ENCODE measurements at places on chromosomes 12 and 14.

- no peak for DNase-seq
These were observed 18.6 kb downstream of the CSRP2 start for GRCh38 chr12:76860256-76860655.

DNA sequence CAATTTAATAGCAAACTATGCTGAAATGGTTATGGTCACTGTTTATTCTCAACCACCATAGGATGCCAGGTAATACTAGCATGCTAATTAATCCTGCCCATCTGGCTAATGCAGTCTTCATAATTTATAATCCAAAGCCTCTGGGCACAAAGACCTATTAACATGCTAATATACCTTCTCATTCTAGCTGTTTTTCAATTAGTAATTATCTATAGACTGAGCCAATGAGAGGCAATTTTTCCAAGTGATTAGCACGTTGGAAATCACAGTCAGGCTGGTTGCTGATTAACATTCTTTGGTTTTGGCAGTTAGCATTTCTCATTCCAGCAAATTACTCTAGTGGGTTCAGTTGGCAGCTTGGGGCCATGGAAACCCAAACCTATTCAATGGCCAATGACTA, 357.2 kb downstream of the SEC23A start:
- no peak for DNase-seq

- no peak for DNase-seq
These were observed 31.7 kb downstream of the TNFAIP2 start for GRCh38 chr14:103155010-103155409.

GRCh38 chr14:59688224-59689170, 111.9 kb upstream of the CCDC175 start:
- no peak for DNase-seq

DNA sequence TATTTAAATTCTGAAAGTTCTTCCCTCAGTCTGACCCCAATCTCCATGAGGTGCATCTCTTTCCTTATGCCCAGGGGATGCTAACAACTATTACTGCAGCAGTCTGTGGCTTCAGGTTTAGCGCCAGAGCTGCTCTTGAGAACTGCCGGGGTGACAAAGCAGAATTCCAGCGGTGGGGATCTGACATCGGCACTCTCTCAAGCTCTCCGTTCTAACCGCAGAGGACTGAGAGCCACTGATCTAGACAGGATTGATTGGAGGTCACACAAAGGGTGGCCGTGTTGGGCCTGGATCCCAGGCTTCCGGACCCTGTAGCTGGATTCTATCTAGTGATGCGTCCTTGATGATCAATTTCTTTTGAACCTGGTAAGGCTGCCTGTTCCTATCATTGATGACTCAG, 155.6 kb upstream of the TMEM132C start:
- no peak for DNase-seq

- DNase-seq = no peak
These were observed 7.4 kb downstream of the SMAGP start for GRCh38 chr12:51262758-51263177.

- DNase-seq = no peak
These were observed 31.8 kb upstream of the RAD51AP1 start for GRCh38 chr12:4506870-4507269.

GRCh38 chr12:1189163-1189562, 198.1 kb downstream of the ERC1 start:
- DNase-seq = no peak

- no peak for DNase-seq
These were observed at the start of gene IKZF4 for GRCh38 chr12:56020423-56021184. TSS of gene IKZF4 (plus strand) at chr12:56021043. CDS start at chr12:56021494, 451 bp downstream.

- no peak for DNase-seq
These were observed 12.5 kb upstream of the TNFAIP2 start for GRCh38 chr14:103110681-103111231.

GRCh38 chr12:48980389-48980952, 2.3 kb downstream of the WNT1 start:
- no peak for DNase-seq

DNA sequence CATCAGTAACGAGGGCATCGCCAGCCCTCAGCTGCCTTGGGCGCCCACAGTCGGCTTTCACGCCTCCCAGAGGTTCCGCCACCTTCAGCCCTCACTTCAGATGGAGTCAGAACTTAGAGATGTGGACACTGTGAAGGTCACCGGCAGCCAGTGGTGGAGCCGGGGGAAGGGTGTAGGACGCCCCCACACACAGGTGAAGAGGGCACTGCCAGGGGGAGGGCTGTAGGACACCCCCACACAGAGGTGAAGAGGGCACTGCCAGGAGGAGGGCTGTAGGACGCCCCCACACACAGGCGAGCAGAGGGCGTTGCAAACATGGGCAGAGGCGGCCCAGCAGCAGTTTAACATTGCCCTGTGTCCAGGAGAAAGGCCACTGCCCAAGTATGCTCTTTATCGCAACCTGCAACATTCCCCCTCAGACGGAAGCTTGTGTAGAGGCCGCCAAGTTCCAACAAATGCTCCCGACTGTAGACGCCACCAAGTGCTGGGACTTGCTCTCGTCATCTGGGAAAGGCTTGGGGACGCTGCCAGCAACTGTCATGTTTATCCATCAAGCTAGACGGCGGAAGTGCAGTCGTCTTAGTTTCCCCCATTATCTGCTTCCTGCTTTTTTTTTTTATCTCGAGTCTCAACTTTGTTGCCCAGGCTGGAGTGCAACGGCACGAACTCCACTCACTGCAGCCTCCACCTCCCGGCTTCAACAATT, 4.9 kb upstream of the ANKLE2 start:
- DNase-seq = no peak

DNA sequence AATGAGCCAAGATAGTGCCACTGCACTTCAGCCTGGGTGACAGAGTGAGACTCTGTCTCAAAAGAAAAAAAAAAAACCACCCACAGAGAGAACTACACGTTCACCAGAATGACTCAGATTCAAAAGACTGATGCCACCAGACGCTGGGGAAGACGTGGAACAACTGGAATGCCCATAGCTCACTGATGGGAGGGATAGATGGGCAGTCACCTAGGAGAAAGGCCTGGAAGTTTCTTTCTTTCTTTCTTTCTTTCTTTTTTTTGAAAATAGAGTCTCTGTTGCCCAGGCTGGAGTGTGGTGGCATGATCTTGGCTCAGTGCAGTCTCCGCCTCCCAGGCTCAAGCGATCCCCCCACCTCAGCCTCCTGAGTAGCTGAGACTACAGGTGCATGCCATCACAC, 10.0 kb upstream of the KLC1 start:
- DNase-seq = no peak

GRCh38 chr14:28626780-28627179, 139.8 kb upstream of the FOXG1 start:
- no peak for DNase-seq

DNA sequence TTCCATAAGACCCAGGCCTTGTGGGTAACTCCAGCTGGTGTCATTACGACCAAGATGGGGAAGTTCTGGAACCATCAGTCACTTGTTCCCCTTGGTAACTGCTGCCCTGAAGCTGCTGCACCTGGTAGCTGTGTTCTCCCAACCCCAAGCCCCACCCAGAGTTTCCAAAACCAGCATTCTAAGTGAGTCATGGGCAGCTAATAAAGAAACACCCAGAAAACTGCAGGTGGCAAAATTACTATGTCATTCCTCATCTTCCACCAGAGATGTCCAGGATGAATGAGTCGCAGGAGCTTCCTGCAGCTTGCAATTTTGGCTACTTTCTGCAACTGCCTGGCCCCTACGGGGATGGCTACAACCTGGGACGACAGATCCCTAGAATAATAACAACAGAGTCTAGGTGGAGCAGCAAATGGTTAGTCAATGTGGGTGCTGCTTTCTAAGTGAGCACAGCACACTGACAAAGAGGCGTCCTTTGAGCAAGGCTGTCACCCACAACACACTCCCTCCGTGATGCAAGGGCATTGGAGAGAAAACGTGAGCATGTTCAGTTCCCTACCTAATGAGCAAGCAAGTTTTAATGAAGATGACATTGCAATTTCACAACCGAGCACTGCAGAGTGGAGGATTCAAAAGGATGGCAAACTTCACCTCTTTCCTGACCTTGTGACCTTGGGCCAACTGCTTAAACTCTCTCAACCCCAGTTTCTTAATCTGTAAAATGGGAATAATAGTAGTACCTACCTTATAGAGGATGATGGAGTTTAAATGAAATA, 301.4 kb upstream of the NOS1 start:
- DNase-seq = no peak

DNA sequence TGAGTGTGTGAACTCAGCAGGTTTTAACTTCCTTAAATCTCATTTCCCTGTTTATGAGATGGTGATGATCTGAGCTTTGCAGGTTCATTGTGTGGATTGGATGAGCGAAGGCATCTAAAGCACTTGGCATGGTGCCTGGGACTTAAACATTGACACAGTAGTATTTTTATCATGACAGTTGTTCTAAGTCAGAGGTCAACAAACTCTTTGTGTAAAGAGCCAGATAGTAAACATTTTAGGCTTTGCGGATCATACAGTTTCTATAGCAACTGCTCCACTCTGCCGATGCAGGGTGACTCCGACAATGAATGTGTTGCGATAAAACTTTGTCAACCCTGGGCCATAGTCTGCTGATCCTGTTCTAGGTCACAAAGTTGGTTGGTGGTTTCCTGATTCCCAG, 25.2 kb downstream of the SLC24A4 start:
- DNase-seq = no peak

DNA sequence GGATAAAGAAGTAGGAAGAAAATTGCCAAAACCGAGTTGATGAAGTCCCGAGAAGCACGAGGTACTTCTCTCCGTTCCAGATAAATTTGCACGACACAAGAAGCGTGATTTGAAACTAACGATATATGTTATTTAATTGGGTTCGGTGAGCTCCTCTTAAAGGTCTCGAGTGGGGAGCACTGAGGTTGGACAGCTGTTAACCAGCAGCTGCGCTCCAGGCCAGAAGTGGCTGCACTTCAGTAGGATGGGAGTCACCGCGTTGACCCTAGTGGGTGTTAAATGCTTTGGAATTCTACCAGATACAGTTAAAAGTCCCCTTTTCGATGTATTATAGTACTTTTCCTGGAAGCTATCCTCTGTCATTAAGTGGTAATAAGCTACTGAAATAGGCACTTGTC, 953 bp upstream of the DCAF5 start:
- DNase-seq = no peak

DNA sequence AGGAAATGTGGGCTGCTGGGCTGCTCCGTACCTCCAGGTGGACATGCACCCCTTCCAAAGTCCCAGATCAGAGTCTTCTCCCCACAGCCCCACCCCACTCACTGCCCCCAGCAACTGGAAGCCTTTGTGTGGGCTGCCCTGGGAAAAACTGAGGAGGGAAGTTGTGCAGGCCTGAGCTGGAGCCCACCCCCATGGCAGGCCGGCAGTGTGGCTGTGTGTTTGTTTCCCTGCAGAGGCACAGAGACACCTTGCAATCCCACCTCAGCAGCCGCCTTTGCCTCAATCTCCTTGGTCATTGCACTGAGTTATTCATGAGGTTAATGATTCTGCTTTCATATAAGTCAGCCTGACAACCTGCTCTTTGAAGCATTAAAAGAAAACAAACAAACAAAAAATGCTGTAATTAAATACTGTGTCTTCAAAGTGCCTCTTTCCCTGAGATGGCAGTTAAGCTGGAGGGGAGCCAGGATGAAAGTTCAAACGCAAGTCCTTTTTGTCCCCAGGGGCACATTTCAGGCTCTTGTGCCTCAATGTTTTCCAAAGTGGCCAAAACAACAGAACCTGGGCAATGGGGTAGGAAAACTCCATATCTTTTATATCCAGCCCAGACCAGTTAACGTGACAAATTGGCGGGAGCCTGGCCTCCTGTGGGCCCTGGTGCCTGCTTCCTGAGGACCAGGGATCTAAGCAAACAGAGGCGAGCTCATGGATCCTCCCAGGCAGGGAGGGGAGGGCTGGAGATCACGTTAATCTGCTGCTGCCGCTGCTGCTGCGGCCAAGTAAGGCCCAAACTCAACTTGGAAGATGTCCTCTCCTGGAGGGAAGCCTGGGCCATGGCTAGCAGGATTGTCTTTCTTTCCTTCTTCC, 51.9 kb upstream of the TSPAN11 start:
- no peak for DNase-seq

GRCh38 chr12:26524862-26525465, 308.0 kb downstream of the ITPR2 start:
- DNase-seq = no peak

DNA sequence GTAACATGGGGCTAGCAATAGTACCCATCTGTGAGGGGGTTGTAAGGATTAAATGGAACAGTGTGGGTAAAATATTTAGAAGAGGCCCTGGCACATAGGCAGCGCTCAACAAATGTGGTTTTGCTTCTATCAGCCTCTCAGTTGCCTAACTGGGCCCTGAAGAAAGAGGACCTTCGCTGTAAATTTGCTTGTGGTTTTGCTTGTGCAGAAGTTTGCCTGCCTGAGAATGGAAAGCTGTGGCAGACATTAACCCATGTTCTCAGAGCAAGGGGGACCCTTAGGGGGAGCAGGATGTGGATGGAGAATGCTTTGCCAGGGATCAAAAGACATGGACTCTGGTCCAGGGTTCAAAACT, 160.1 kb downstream of the BRMS1L start:
- no peak for DNase-seq

- no peak for DNase-seq
These were observed 4.0 kb upstream of the HOXC10 start for GRCh38 chr12:53980802-53981496.

DNA sequence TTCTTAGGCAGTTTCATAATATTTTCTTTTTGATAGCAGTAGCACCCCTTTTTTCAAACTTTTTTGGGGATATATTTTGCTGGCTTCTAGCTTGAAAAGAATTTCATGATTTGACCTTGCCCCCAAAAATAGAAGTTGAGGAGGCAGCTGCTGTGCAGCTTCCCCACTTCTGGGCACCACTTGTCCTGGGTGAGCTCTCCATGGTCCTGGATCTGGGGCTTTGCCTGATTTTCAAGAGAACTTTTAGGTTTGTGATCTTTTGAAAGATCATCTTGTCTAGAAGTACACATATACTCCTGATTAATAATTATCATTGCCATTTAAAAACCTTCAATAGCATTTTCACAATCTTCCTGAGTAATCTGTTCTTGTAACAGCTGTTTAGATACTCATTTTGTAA, 271.6 kb downstream of the NPAS3 start:
- no peak for DNase-seq

- no peak for DNase-seq
These were observed 134.4 kb upstream of the AMIGO2 start for GRCh38 chr12:47214001-47214619.

DNA sequence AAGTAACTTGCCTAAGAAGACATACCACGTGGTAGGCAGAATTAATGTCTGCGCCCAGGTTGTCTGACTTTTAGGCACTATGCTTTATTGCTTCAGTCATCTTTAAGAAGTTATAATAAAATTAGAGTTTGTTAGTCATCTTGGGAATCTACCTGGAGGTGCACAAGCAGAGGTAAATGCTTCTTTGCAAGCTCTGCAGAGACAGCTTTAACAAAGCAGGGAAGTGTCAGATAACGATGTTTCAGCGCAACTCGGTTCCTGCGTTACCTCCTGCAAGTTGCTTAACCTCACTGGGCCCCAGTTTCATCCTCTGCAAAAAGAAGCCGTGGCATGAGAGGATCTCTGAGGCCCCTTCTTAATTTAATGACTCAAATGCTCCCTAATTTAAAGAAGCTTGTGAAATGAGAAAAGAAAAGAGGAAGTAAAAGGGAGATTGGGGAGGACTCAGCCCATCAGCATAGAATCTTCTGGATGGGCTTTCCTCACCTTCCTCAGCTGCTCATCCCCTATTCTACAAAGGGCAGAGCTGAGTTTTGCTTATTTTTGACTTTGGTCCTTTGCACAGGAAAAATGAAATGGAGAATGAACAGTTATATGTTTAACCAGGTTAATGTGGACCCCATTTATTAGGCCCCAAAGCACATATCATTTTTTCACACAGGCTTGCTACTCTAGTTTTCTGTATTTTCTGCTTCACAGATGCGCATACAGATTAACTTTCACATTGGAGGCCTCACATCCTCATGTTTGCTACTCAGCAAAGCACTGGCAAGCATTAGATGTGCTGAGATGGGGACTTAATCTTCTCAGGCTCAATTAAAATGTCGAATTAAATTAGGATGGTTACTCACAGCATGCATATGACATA, 5.1 kb downstream of the ARHGDIB start:
- no peak for DNase-seq
